Stimulated activated CD4-positive, alpha-beta T cell treated with anti-CD3 and anti-CD28 coated beads, Interleukin-2, amount 100 ng/mL, for 24 hours (primary cell): ENCODE measurements at places on chromosomes 7 and 10.

DNA sequence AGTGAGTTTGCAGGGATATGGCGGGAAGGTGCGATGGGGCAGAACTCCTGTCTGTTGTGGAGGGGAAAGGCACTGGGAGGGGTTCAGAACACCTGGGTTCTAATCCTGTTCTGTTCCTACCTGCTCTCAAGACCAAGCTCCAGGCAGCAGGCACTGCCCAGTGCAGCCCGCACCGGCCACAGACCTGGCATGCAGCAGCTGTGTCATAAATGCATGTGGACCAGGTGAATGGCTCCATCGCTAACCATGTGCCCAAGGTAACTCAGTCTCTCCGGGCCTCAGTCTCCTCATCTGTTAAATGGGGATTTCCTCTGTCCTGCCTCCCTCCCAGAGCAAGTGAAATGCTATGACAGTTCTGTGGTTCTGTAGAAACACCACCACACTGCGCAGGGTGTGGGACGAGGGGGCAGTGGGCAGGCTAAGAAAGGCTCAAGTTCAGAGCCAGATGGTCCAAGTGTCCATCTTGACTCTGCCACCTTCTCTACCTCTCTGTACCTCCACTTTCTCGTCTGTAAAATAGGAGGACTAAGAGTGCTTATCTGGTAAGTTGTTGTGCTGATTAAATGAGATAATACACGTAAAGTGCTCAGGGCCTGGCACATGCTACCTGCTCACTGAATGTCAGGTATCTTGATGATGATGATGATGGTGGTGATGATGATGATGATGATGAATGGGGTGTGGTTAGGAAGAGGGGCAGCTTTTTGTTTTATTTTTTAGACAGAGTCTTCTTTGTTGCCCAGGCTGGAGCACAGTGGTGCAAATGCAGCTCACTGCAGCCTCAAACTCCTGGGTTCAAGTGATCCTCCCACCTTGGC is 22.9 kb downstream of the ATP6V1F start:
- DNase-seq, result no peak

- no peak for DNase-seq
Measured at GRCh38 chr10:88379575-88379974, 203.5 kb downstream of the RNLS start.

GRCh38 chr10:4108693-4109092 is 323.7 kb upstream of the KLF6 start:
- no peak for DNase-seq

- no peak for DNase-seq
Measured at GRCh38 chr7:49396229-49396628, 377.2 kb upstream of the VWC2 start.

DNA sequence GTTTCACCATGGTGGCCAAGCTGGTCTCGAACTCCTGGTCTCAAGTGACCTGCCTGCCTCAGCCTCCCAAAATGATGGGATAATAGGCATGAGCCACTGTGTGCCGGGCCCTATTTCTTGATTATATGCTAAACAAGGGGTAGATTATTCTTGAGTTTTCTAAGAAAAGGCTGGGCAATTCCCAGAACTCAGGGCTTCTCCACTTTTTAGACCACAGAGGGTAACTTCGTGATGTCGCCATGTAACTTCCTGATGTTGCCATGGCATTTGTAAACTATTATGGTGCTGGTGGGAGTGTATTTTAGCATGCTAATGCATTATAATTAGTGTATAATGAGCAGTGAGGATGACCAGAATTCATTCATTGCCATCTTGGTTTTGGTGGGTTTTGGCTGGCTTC is 35.8 kb downstream of the OTUD1 start:
- DNase-seq, result no peak

GRCh38 chr7:108181073-108181985 is 51.2 kb upstream of the LAMB4 start:
- no peak for DNase-seq

- no peak for DNase-seq
Measured at GRCh38 chr10:101228153-101228965, 904 bp downstream of the LBX1 start.

- no peak for DNase-seq
Measured at GRCh38 chr7:45026984-45027773, 27.2 kb downstream of the CCM2 start.

DNA sequence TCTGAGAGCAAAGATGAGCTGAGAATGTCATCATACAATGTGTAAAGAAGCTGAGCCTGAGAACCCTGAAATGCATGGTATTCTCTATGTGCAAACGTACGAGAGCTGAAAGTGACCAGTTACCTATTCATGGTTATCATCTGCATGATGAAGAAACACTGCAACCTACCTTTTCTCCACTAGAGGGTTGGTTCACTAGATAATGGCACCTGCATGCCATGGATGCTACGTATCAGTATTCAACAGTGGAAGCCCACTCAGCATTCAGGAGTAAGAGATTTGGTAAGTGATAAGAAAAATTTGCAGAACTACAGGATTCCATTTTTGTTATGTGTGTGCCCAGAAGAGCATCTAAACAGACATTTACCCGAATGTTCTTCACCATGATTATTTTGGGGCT is 145.4 kb downstream of the PTPRN2 start:
- DNase-seq, result no peak

DNA sequence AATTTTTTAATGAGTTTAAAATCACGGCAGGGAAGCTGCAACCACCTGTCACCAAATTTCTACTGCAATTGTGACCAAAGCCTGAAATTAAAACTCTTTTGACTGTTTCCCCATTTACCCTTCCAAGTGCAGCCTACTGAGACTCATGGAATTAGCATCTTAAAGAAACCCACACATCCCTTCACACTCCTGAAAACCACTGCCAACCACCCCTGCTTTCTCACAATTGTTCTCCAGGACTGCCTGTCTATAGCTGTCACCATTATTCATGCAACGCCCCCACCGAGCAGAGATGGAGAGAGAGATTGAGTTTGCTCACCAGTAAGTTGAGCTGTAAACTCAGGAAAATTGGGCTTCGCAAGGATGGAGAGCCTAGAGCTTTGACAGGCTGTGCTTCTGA is 383.8 kb upstream of the SORCS1 start:
- DNase-seq, result no peak

DNA sequence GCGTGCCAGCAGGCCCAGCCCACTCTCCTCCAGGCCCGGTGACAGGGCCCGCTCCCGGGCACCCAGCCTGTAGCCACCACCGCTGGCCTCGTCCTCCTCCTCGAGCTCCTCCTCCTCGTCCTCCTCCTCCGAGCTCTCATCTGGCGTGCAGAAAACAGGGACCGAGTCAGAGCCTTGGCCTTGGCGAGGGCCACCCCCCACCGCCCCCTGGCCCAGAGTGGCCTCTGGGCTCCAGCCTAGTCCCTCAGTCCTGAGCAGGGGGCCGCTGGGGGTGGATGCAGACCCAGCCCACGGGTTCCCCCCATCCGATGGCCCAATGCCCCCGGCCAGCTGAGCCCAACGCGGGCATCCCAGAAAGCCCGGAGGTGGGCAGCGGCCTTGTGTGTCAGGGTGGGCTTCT is 62.9 kb downstream of the SLC29A4 start:
- DNase-seq, result no peak

DNA sequence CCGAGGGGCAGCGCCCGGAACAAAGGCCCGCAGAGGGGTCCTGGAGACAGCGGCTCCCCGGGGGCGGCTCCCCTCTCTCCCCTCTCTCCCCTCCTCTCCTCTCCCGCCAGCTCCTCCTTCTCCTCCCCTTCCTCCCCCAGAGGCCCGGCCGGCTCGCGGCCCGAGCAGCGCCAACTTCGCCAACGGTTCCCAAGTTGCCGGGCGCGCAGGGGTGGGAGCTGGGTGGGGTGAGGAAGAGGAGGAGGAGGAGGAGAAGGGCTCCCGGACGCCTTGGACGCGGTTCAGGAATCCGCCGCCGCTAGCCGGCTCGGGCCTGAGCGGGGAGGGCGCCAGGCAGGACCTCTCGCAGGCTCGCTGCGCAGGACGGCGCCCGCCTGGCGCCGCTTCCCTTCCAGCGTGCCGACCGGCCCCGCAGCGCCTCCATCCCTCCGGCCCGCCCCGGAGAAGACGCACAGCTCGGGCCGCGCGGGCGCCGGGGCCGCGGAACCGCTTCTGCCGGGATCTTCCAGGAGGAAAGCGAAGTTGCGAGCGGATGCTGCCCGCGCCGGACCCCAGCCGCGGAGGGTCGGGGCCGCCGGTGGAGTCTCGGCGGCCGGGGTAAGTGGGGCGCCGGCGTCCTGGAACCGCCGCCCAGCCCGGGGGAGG is at the start of gene CHST3:
Gene CHST3 (plus strand): TSS at position 298 of the 645 bp plus-strand sequence. CDS start 41,448 bp downstream, outside the sequence.
- DNase-seq, result no peak

GRCh38 chr10:117164592-117165537 is 26.8 kb upstream of the VAX1 start:
- no peak for DNase-seq

- no peak for DNase-seq
Measured at GRCh38 chr10:618229-618989, 71.1 kb downstream of the DIP2C start.

DNA sequence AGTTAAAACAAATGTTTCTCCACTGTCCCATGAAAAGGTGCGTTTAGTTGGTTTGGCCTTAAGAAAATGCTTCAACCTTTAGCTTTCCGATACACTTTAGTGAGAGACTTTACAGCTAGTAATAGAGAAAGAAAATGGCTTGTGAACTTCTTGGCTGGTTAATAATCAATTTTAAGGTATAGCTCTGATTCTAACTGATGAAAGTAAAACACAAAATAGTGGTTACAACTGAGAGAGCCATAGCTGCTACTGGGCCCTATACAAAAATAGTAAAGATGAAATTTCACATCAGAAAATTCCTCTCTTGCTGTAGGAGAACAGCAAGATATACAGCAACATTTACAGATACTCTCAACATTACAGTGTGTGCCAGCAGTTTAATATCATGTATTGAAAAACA is 371.4 kb downstream of the PHTF2 start:
- no peak for DNase-seq

DNA sequence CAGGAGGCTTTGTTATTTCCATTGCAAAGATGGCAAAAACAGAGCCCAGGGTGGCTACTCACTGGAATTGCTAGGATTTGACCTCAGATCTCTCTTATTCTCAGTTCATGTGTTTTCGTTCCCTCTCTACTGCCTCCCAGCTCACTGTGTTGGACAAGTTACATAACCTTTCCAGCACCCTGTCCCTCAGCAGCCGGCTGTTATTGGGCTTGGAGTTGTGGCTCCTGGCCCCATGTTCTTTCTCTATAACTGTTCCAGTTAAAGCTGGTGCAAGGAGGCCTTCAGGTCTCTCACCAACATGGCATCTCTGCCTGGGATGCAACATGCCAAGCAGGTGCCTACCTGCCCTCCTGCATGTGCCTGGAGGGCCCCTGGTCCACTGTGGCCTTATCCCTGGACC is 56.8 kb downstream of the LRRC18 start:
- DNase-seq, result no peak

- DNase-seq, result peak; percentile 77
Measured at GRCh38 chr10:96130326-96130995, 364 bp downstream of the ZNF518A start.

GRCh38 chr10:43090188-43090587 is 13.3 kb downstream of the RET start:
- no peak for DNase-seq

DNA sequence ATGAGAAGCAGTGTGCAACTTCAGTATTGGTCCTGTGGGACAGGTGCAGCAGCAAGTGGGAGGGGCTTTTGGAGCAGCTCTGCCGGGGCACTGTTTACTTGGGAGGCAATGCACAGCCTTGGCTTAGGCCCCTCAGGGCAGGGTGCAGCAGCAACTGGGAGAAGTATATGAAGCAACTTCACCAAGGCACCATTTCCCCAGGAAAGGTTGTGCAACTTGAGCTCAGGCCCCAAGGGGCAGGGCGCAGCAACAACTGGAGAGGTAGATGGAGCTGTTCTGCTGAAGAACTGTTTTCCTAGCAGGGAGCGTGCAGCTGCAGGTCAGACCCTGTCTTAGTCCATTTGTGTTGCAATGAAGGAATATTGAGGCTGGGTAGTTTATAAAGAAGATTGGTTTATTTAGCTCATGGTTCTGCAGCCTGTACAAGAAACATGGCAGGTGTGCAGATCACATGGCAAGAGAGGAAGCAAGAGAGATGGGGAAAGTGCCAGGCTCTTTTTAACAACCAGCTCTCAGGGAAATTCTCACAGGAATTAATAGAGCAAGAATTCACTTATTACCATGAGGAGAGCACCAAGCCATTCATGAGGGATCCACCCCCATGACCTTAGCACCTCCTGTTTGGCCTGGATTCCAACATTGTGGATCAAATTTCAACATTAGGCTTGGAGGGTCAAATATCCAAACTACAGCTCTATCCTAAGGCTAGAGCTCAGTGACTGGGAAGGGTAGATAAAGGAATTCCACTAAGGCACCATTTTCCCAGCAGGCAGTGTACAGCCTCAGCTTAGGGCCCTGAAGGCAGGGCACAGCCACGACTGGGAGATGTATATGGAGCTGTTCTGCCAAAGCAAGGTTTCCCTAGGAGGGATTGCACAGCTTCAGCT is 10.9 kb downstream of the GPR141 start:
- no peak for DNase-seq

- no peak for DNase-seq
Measured at GRCh38 chr10:20672741-20673140, 224.4 kb downstream of the NEBL start.

DNA sequence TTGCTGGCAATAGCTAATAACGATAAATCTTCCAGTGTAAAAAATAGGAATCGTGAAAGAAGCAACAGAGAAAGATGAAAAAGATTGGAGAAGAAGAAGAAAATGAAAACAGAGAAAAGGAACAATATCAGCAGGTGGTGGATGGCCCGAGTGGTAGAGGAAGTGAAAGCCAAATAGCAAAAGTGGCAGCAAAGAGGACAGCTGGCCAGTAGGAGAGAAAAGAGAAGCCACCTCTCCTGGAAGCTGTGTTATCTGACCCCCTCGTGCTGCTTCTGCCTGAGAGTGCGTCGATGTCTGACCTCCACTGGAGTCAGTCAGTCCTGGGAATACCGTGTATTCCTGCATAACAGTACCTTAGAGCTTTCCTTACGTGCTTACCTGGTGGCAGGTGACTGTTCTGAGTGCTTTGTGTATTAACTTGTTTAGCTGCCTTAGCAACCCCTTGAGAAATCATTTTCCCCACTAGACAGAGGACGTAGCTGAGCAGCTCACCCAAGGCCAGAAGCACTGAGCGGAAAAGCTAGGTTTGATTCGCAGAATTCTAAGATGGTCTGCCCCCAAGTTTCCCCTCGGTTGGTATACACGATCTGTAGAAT is 88.3 kb downstream of the CHN2 start:
- DNase-seq, result no peak

DNA sequence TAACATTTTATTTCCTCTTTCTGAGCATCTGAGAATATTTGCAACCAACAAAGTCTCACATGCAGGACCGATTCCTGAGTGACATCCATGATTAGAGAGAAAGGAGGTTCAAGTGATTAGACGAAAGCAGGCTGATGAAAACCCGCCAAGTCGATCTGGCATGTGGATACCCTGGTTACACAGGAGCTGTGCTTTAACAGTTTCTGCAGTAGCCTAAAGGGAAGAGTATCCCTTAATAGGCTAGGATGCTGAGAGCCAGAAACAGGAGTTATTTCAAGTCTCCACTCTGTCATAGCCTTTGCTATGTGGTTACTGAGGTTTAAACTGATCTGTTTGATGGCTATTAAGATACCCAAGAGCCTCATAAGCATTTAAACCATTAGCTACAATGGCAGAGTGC is 82.5 kb downstream of the PRKCQ start:
- DNase-seq, result no peak

- no peak for DNase-seq
Measured at GRCh38 chr10:12459762-12460161, 110.4 kb downstream of the CAMK1D start.
